ENCODE measurements at places on chromosomes 1 and 21. TPM values are rescaled to one million over a fixed set of nuclear protein-coding genes. Genes with fewer than 3 reads are reported as not detected.

Gene GPR37L1
- not detected for total RNA-seq

Gene KIF14
- 20.3 TPM for total RNA-seq

DNA sequence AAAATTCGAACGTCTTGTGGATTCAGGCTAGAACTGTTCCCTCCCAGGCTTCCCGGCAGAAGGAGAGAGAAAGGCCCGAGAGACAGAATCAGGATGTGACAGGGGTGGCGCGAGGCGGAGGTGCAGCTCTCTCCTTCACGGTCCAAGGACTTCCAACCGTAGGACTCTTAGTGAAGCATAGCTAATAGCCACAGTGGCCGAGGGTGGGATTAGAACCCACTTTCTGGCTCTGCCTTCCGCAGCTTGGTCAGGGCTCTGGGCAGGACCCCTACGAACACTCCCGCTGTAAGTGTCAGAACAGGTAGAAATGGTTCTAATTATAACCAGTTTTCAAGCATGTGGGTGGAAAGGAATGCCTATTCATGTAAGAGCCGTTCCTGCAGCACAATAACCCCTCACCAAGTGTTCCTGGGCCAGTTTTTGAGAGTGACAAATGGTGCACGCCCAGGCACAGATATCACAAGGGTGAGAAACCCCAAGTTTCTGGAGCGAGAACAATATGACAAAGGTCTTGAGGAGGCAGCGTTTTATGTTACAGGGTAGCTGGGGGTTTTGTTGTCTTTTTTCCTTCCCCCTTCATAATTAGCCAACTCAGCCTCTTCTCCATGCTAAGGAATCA lies 86.4 kb downstream of the SYF2 start:
- no peak for DNase-seq

GRCh38 chr1:156848461-156849150 lies 10.3 kb downstream of the INSRR start:
- DNase-seq = peak; percentile 80

GRCh38 chr21:44448651-44449131 lies 6.6 kb upstream of the LRRC3 start:
- DNase-seq = no peak

- DNase-seq = no peak
These were observed 11.6 kb downstream of the COL9A2 start for GRCh38 chr1:40305451-40305850.
